ENCODE measurements at places on chromosomes 13 and 19.

- H3K27ac ChIP-seq: peak overlapping the region; percentile 77
- DNase-seq: no peak
- H3K36me3 ChIP-seq: peaks cover 5% of the 10 kb centered on the region
- no peak overlapping the region for H3K4me3 ChIP-seq
- H3K27me3 ChIP-seq: no peaks in the 10 kb centered on the region
- H3K4me1 ChIP-seq: peaks cover 54% of the 10 kb centered on the region
Observed at GRCh38 chr19:6235031-6235951, 44.5 kb downstream of the MLLT1 start.

- no peak overlapping the region for H3K27ac ChIP-seq
- H3K36me3 ChIP-seq: peaks cover 9% of the 10 kb centered on the region
- DNase-seq: no peak
Observed at GRCh38 chr13:24887759-24888158, 123.8 kb downstream of the RNF17 start.

- H3K4me3 ChIP-seq: no peak overlapping the region
- H3K36me3 ChIP-seq: peaks cover 25% of the 10 kb centered on the region
- no peaks in the 10 kb centered on the region for H3K27me3 ChIP-seq
- H3K4me1 ChIP-seq: no peaks in the 10 kb centered on the region
- no peak overlapping the region for H3K27ac ChIP-seq
Observed at GRCh38 chr19:6212403-6213265, 67.1 kb downstream of the MLLT1 start.

- no peaks in the 10 kb centered on the region for H3K36me3 ChIP-seq
- H3K27me3 ChIP-seq: no peaks in the 10 kb centered on the region
- peaks cover 6% of the 10 kb centered on the region for H3K4me1 ChIP-seq
- no peak overlapping the region for H3K4me3 ChIP-seq
- DNase-seq: no peak
- no peak overlapping the region for H3K27ac ChIP-seq
Observed at GRCh38 chr13:43293008-43293407, 269.6 kb downstream of the DNAJC15 start.

DNA sequence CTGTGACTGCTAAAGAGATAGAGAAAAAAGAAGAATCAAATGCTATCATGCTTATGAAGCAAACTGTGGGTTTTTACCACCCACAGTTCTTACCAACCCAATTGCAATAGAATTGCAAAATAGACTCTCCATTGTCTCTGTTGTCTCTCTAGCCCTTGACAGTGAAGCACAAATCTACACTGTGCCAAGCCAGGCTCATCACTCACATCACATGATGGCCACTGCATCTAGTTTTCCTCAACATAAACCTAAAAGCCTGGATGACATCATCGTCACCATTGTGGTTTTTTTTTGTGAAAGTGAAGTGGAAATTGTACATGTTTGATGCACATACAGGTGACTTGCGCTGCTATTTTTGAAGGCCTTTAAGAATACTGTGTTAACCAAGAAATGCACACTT, 56.1 kb downstream of the KL start:
- DNase-seq: no peak
- no peak overlapping the region for H3K4me3 ChIP-seq
- H3K27me3 ChIP-seq: no peaks in the 10 kb centered on the region
- H3K4me1 ChIP-seq: no peaks in the 10 kb centered on the region

GRCh38 chr13:99656092-99656745, 154.9 kb downstream of the TM9SF2 start:
- peak overlapping the region; percentile 53 for H3K4me3 ChIP-seq
- H3K27me3 ChIP-seq: no peaks in the 10 kb centered on the region
- peak overlapping the region; percentile 90 for H3K27ac ChIP-seq
- DNase-seq: peak; percentile 78
- peaks cover 14% of the 10 kb centered on the region for H3K4me1 ChIP-seq

DNA sequence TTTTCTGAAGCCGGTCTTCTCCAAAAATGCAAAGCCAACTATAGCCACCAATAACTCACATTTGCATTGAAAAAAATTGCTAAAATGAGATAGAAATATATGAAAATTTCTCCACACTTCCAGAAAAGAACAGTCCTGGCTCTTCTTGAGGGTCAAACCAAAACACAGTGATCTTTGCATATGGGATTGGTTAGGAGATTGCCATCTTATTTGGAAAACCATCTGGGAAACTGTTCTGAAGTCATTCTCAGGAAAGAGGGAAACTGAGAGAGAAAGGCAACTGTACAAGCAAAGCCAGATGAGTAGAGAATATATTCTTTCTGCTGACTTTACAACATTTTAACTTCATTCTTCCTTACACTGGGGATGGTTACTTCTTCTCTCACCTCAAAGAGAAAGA, 54.6 kb downstream of the HSPH1 start:
- no peak overlapping the region for H3K4me3 ChIP-seq
- no peaks in the 10 kb centered on the region for H3K4me1 ChIP-seq
- no peak for DNase-seq

DNA sequence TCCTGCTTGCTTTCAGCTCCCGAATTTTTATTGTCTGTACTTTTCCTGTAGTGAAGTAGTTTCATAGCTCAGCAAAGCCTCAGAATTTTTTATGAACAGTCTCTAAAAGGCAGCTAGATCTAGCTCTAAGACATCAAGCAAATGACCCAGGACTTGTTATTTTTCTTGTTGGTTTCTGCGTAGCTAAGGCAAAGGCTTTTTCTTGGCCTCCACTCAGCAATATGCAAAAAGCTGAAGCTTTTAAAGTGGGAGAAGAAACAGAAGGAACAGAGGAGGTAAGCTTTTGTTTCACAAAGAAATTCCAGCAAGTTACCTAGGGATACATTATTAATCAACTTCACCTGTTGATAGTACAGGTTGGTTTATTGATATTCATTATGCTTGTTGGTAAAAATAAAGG, 235.9 kb downstream of the PCDH20 start:
- H3K4me1 ChIP-seq: no peaks in the 10 kb centered on the region
- H3K27me3 ChIP-seq: peaks cover 3% of the 10 kb centered on the region
- no peak overlapping the region for H3K27ac ChIP-seq
